ENCODE measurements at places on chromosomes 16 and 17. TPM values are rescaled to one million over a fixed set of nuclear protein-coding genes. Genes with fewer than 3 reads are reported as not detected.

PRPSAP2 gene
- total RNA-seq: 30.9 TPM

KRTAP16-1 gene
- not detected for total RNA-seq

CHST4 gene
- total RNA-seq: under 0.01 TPM

CES1 gene
- total RNA-seq: 0.50 TPM

KCNAB3 gene
- 1.2 TPM for total RNA-seq

GAST gene
- total RNA-seq: not detected

ALOX15B gene
- under 0.01 TPM for total RNA-seq

CRYM gene
- not detected for total RNA-seq

SEPTIN12 gene
- not detected for total RNA-seq

TNK1 gene
- total RNA-seq: not detected

HBA2 gene
- total RNA-seq: 1.6 TPM

PRR35 gene
- total RNA-seq: not detected

AIPL1 gene
- total RNA-seq: not detected

TSPOAP1 gene
- total RNA-seq: 2.7 TPM

AGRP gene
- total RNA-seq: not detected
